ENCODE measurements at places on chromosomes 2 and 18. TPM values are rescaled to one million over a fixed set of nuclear protein-coding genes. Genes with fewer than 3 reads are reported as not detected.

Gene PFN4
- not detected for total RNA-seq

Gene MYO7B
- 0.25 TPM for total RNA-seq

Gene MC5R
- not detected for total RNA-seq

Gene CRYGD
- total RNA-seq = not detected

Gene PARD3B
- total RNA-seq = 5.6 TPM

All from renal cortical epithelial cell (primary cell).